ENCODE measurements at places on chromosomes 4 and X.

DNA sequence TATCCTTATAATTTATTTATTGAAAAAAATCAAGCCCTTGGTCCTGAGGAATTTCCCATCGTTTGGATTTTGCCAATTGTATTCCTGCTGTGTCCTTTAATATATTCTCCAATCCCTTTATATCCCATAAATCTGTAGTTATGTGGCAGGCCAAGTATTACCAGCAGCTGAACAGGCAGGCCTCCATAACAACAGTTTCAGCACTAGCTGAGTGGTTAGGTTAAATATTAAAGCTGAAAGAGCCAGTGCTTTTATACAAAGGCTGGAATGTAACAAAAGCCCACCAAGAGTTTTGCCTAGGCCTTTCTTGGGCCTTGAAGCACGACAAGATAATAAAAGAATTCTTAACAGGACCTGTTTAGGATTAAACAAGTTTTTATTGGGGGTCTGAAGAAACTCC lies 366.6 kb upstream of the GALNT7 start:
- DNase-seq: no peak

- DNase-seq: no peak
These were observed 2.3 kb downstream of the PRRG3 start for GRCh38 chrX:151697522-151697921.

GRCh38 chr4:4343038-4343437 lies 43.9 kb upstream of the NSG1 start:
- DNase-seq: no peak

- DNase-seq: no peak
These were observed 5.1 kb upstream of the WDR1 start for GRCh38 chr4:10121568-10122208.

DNA sequence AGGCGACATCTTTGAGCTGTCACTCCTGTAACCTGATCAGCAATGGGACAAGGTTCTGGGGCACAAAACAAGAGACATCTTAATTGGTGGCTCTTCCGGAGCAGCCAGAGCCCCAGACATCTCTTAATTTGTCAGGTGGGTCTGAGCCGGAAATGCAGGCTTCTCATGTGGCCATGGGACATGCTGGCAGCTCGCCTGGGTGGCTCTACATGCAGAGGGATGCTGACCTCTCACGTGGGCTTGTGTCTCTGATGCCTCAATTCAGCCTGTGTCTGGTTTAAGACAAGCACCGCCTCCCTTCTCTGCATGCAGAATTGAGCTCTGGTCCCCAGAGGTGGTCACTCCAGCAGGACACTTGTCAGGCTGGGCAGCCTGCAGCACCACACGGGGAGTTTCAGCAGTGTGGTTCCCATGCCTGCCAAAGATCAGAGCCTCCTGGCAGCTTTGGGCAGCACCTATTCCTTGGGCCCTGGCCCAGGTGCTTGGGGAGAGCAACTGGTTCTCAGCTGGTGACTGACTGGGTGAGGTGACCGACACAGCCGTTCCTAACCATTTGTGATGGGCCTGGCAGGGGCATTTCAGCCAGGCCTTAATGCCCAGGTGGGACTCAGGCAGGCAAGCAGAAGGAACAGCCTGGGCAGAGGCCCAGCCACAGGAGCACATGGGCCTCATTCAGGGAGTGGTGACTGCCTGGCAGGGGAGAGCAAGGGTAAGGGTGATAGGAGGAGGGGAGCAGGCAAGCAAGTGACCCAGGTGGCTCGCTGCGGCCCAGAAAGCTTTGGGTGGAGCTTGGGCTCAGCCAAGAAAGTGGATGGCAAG lies 53.4 kb downstream of the HMX1 start:
- DNase-seq: no peak

- DNase-seq: no peak
These were observed 7.5 kb upstream of the BCOR start for GRCh38 chrX:40104985-40105834.

DNA sequence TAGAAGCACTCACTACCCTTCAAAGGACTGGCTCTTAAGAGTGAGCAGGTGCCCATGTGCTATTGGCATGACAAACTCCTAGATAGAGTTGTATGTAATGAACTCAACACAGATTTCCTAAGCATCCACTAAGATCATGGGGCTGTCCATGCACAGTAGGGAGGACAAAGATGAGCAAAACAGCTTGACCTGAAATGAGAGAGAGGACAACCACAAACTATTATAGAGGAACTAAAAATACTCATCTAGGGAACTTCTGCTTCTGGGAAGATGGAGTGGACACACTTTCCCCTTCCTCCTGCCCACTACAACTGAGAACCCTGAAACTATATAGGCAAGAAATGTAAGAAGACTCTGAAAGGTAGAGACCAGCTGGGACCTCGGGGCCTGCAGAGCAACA lies 20.8 kb upstream of the TMEM128 start:
- DNase-seq: no peak

GRCh38 chrX:56853436-56853835 lies 124.4 kb downstream of the NBDY start:
- DNase-seq: no peak

DNA sequence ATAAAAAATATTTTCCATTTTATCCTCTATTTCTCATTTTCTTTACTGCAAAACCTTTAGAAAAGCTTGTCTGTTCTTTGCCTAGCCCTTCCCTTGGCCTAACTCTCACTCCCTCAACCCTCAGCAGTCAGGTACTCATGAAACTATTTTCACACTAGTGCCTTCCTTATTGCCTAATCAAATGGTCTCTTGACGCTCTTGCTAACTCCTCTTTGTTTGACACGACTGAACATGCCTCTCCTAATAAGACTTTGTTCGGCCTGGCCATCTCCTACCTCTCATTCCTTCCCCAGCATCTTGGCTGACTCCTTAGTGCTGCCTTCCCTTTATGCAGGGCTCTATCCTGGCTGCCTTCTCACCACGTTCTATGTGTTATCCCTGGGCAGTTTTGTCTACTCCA lies 11.1 kb upstream of the LRAT start:
- no peak for DNase-seq

DNA sequence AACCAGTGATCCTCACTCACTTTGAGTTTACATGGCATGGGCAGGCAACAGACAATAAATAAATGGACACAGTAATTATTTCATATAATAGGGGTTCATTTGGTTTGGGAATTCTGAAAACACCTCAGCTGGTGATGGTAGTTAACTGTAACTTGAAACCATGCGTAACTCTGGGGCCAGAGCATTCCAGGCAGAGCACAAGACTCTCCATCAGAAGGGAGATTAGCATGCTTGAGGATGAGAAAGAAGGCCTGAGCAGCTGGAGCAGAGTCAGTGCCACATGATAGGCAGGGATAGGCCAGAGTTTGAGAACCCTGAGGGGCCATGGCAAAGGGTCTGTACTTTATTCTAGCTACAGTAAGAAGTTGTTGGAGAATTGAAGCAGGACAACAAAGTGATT lies 56.3 kb upstream of the CXCL8 start:
- no peak for DNase-seq

DNA sequence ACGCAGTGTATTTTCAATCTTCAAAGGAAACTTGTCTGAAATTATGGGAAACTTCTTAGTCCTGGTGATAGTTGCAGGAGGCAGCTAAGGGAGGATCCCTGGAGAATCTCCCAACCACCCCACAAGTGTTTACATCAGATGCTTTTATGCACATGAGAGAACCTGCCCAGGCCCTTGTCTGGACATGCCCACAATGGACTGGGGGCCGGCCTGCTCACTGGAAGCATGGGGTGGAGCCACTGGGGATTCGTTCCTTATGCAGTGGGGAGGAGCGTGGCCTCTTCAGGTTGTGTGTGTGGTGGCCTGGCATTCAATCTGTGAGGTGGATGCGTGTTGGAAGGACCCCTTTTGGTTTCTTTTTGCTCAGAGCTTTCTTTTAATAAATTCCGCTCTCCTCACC lies 398.7 kb upstream of the PPP1R2C start:
- DNase-seq: no peak

GRCh38 chr4:5758741-5759140 lies 47.7 kb downstream of the EVC start:
- DNase-seq: no peak

- DNase-seq: no peak
These were observed 3.3 kb upstream of the HAUS3 start for GRCh38 chr4:2245057-2245786.

DNA sequence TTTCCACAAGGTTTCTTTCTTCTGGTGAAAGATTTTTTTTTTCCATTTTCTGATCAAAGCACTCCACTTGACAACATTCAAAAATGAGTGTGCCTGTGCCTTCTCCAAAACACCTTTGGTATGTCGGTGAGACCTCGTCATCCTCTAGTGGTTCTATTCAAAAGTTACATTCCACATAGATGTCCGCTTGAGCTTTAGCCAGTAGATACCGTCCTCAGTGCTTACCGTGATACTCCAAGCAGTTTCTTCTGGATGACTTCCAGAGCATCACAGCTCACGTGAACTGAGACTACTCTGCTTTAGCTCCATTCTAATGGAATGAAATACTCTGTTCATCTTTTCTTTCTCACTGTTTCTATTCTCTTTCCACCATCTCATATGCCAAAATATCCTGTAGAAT lies 38.2 kb upstream of the VEGFC start:
- DNase-seq: no peak

DNA sequence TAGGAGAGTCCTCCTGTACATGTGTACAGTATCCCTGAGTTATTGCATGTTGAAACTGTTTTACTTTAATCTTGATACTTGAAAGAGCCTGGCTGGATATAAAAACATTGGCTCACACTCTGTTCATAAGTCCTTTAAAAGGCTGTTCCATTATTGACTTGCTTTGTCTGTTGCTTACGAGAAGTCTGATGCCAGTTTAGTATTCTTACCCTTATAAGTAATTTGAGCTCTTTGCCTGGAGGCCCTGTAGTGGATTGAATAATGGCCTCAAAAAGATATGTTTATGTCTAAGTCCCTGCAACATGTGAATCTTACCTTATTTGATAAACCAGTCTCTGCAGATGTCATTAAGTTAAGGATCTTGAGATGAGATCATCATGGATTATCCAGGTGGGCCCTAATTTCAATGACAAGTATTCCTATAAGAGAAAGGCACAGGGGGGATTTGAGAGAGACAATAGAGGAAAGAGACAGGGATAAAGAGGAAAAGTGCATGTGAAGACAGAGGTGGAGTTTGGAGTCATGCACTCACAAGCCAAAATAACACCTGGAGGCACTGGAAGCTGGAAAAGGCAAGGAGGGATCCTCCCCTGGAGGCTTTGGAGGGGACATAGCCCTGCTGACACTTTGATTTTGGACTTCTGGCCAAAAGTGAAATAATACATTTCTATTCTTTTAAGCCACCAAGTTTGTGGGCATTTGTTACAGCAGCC lies 98.1 kb downstream of the IRF2 start:
- no peak for DNase-seq

- no peak for DNase-seq
These were observed 94.8 kb upstream of the TEX13A start for GRCh38 chrX:105315248-105315647.

- DNase-seq: no peak
These were observed 18.5 kb upstream of the SEPTIN11 start for GRCh38 chr4:76931087-76931486.

DNA sequence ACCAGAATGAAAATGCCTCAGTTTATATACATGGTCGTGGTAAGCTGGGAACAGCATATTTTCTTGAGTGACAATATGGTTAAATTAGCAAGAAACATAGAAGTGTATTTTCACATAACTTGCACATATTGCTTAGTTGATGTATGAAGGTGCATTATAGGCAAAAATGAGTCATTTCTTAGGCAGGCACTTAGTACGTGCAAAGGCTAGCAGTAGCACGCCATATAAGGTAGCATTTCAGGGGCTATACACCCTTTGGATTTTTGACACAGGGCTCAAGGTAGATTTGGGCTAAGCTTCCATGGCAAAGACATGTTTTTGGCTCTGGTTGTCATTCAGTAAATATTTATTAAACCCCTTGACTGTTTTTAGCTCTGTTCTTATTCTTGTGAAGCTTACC lies 33.1 kb downstream of the PCDH7 start:
- no peak for DNase-seq

DNA sequence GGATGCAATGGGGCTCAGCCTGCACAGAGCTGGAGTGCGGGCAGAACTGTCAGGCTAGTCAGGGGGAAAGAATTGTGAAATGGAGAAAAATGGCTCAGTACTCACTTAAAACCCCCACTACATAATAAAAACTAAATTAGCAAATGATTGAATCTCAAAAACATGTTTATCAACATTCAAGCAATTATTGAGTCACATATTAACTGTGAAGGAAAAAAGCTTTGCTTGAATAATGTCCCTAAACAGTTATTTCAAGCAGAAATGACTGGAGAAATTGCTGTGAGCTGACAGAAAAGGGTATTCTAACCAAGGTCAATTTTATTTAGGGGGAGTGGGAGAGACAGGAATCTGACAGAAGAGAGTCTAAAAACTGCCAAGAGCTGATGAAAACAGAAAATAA lies 37.4 kb downstream of the GPC3 start:
- DNase-seq: no peak

DNA sequence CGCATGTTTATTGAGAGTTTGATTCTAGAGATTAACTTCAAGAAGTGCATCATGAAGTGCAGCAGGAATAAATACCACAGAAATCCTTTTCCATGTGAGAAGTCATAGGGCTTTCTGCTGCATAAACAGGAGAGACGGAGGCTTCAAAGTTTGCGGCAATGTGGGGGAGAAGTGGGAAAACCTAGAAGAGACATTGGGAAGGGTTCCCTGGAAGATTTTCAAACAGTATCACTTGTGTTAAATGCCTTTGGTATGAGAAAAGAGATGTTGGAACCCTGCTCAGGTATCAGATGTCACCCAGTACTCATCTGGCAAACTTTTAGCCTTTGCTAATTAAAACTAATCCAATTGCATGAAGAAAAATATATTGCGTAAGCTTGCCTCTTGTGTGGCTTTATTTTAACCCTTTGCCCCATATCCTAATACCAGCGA lies 15.4 kb downstream of the NHS start:
- no peak for DNase-seq

DNA sequence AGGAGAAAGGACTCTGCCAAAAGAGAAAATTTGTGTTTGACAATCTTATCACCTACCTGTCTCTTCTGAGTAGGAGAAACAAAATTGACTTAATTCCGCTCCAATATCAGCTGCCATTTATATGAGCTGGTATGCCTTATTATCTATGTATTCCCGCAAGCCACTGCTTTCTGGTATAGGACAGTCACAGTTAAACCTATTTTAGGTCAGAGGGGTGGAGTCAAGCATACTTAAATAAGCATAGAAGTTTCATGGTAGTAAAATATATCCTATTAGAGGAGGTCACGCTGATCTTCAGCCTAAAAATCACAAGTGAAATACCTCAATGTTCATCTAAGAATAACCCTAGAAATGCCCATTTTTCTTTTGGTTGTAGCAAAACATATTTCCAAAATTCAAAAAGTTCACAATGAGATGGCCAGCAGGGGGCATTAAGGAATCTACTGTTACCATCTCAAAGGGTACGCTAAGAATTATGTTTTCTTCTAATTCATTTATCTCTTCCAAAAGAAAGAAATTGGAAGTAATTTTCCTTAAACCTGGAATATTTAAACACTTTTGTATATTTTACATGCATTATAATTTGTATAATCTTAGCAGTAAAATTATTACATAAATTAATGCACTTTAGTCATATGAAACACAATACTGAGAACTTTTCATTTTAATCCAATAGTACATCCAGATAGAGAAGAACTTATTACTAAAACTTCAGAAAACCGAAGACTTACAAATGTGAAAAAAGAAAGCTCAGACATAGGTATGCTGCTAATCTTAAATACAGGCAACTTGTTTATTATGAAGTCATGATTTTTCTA lies 10.5 kb downstream of the PPAT start:
- DNase-seq: no peak

GRCh38 chr4:69750346-69750745 lies 10.1 kb downstream of the SULT1B1 start:
- DNase-seq: no peak
